HT1080 (cell line): ENCODE measurements at places on chromosomes 1 and 21. TPM values are rescaled to one million over a fixed set of nuclear protein-coding genes. Genes with fewer than 3 reads are reported as not detected.

The HES3 gene
- total RNA-seq: not detected in 2 replicates

The MYBPH gene
- not detected in 2 replicates for total RNA-seq

DNA sequence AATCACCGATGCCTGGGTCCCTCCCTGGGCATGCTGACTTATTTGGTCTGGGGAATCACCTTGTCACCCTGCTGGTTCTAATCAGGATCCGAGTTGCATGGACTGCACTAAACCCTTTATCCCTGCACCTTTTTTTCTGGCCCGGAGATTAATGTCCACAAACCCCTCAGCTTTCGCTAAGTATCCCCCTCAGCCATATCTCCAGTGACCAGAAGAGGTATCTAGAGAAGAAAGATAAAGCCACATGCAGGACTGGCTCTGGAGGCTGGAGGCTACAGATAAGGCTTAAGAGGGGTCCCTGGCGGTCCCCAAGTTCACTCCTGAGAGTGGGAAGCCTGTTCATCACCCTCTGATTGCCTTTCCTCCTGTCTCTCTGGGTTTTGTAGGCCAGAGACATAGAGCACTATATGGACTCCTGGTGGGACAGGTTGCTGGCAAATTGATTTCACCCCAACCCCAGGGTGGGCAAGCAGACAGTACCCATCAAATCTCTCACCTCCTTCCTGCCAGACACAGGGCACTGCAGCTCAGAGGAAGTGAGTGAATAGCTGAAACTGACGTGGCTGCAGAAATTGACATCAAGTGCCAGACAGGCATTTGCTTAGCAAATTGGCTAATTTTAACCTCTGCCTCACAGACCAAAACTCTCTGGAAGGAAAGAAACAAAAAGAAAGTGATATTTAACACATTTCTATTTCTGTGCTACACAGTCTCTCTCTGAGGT is 38.8 kb downstream of the HMGB4 start:
- peak; percentile 38 for DNase-seq

DNA sequence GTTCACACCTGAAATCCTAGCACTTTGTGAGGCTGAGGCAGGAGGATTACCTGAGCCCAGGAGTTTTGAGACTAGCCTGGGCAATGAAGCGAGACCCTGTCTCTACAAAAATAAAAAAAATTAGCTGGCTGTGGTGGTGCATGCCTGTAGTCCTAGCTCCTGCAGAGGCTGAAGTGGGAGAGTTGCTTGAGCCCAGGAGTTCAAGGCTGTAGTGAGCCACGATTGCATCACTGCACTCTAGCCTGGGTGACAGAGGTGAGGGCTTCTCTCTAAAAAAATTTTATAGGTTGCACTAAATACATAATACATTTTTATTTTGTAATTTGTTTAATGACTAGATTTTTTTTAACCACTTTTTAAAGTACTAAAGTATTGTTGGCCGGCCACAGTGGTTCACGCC is 6.1 kb downstream of the PARK7 start:
- no peak for DNase-seq

The AIM2 gene
- 1.2 and 3.2 TPM in 2 replicates for total RNA-seq

The AUNIP gene
- 12.8 and 15.8 TPM in 2 replicates for total RNA-seq

The KLHDC9 gene
- total RNA-seq: 0.51 and 1.0 TPM in 2 replicates

DNA sequence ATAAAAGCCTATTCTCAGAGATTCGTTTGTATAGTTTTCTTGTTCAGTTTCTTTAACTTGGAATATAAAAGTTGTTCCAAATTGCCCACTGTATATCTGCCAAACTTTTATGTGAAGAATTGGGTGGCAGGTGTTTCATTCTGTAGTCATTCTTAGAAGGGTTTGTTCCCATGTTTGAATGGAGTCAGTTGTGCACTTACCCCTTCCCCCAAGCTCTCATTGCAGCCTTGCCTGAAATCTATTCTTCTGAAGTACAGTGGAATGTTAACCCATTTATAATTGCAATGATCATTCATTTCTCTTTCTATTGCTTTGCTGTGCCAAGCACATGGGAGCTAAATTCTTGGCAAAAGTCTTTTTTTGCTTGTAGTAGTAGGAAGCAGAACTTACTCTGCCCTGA is 375.3 kb upstream of the C1orf87 start:
- DNase-seq: no peak

The RNF186 gene
- total RNA-seq: not detected in 2 replicates

DNA sequence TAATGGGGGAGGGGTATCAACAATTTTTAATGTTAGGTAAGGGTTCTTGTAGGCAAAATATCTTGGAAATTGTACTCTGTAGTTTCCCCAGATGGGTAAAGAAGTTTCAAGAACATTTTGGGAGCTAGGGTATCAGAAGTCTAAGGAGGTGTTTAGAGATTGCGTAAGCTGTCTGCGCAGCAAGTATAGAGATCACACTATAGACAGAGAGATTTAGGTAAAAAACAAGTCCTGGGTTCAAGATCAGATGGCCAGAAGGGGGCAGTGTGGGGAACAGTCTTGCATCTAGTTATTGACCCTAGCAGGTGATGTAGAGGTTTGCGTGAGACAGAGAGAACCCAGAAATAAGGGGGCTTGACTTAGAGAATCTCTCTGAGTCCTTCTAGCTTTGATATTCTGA is 80.8 kb downstream of the S1PR1 start:
- no peak for DNase-seq

The RNU1-1 gene
- total RNA-seq: under 0.01 TPM in 1 of 2 replicates, not detected in the other

The OR2G6 gene
- total RNA-seq: not detected in 2 replicates

DNA sequence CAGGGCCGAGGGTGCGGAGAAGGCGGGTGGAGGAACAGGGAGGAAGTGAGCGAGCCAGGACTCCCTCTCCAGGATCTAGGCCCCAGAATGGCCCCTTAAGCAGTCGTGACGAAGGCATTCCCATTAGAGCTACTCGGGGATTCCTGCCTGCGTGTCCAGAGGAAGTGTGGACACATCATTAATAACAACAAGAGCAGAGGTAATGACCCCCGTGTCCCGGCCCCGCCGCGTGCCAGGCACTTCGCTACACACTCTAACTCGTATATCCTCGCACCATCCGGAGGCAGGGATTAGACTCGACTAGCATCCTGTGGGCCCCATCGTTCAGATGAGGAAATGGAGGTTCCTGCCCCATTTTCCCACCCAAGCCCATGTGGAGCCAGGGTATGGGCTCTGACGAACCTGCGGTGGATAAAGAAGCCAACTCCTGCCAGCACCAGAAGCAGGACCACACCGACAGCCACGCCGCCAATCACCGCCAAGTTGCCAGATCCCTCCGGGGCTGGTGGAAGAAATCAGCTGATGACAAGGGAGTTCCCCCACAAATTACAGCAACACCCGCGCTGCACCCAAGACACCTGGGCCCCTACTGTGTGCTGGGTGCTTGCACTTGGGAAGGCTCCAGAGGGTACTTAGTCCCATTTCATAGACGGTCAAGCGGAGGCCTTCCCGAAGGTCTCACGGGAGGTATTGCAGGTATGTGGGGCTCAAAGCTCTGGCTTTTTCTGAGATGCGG is 21.6 kb downstream of the EPHA2 start:
- DNase-seq: no peak

The S100A9 gene
- not detected in 2 replicates for total RNA-seq

DNA sequence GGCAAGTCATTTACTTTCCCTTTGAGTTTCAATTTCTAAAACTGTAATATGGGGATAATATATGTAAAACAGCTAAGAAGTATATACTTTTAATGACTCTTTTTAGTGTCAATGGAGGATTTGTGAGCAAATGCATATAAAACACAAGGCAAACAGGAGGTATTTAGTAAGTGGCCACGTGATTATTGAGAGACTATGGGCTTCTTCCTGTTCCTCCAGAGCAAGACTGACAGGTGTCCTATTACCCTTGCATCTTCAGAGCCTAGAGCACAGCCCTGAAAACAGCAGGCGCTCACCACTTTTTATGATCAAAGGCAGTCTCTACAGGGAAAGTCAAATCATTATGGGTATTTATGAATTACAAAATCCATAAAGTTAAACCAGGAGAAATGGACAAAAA is 941 bp upstream of the ROR1 start:
- no peak for DNase-seq

DNA sequence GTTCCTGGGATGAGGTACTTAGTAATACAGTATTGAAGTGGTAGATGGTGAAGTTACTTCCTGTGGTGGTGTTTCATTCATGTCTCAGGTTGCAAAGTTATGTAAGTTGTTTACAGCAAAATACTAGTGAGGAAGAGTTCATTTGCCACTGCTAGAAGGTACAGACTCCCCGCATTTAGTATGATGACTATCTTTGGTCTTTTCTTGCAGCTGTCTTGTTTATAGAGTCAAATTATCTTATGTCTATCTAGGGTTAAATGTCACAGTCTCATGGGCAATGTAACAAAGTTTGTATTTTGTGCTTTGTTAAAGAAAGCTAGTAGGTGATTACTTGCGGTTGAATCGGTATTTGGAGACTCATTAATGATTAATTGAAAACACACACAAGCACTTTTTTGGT is 50.2 kb downstream of the LRRC8D start:
- no peak for DNase-seq

- DNase-seq: no peak
Observed at GRCh38 chr21:16211339-16212303, 481.8 kb downstream of the USP25 start.

GRCh38 chr1:65174585-65174984 is 26.6 kb downstream of the AK4 start:
- DNase-seq: peak; percentile 97

The SLC22A15 gene
- total RNA-seq: 1.6 and 3.2 TPM in 2 replicates

- DNase-seq: no peak
Observed at GRCh38 chr1:59110271-59110670, 186.6 kb upstream of the FGGY start.

DNA sequence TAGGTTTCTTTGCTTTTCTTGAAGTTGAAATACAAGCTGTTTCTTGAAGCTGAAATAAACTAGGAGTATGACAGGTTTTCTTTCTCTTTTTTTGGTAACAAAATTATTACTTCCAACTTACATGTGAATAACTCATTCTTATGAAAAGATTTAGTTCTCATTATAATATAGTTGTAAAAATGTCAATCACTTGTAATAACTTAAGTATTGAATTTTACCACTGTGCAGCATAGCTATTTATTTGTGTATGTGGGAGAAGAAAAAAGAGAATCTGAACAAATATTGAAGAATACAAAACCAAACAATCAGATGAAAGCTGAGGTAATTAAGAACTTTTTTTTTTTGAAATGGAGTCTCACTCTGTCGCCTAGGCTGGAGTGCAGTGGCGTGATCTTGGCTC is 11.1 kb downstream of the CLIC4 start:
- no peak for DNase-seq

- DNase-seq: no peak
Observed at GRCh38 chr21:42250422-42251403, 31.8 kb downstream of the ABCG1 start.

The ITGB2 gene
- total RNA-seq: 1.6 and 1.8 TPM in 2 replicates

DNA sequence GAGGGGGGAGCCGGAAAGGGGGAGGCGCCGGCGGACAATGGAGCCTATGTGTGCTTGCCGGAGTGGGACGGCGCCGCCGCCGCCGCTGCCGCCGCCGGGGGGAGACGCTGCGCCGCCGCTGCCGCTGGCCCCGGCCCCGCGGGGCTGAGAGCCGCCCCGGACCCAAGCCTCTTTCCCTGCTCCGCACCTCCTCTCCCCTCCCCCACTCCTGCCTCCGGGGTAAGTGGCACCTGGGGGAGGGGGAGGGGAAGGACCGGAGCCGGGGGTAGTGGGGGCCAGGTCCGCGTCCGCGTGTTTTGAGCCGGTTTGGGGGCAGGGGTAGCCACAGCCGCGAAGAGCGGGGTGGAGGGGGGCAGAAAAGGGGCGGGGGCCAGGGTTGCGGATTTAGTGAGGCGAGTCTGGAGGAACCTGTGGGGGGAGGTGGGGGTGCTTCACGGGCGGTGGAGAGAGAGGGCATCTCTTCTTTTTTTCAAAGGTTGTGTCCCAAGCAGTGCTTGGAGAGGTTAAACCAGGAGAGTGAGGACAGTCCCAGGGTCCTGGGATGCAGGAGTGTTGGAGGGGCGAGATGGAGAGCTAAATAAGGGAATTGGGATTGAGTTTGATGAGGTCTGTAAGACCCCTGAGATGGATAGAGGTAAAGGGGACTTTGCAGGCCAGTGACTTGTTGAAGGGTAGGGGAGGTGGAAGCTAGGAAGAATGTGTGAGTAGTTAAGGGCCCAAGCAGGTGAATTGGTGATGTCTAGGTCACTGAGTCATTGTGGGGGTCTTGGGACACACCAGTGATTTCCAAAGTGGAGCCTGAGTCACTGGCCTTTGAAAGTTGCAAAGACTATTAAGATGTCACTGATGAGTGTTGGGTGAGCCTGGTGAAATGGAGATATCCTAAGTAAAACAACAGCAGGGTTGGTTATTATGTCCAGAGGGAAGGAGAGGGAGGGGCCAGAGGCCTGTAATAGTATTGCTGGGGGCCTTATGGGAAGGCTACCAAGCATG is 59.1 kb downstream of the BCL9 start:
- DNase-seq: peak; percentile 58

The GFI1 gene
- 2.2 and 3.7 TPM in 2 replicates for total RNA-seq

DNA sequence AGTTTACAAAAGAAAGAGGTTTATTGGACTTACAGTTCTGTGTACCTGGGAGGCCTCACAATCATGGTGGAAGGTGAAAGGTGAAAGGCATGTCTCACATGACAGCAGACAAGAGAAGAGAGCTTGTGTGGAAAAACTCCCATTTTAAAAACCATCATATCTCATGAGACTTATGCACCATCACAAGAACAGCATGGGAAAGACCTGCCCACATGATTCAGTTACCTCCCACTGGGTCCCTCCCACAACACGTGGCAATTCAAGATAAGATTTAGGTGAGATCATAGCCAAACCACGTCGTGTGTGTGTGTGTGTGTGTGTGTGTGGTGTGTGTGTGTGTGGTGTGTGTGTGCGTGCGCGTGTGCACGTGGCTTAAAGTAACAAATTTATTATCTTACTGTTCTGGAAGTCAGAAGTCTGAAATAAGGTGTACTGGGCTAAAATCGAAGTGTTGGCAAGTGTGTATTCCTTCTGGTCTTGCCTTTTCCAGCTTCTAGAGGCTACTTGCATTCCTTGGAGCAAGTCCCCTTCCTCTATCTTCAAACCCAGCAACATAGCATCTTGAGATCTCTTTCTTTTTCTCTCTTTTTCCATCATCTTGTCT is 48.1 kb upstream of the MPC2 start:
- DNase-seq: peak; percentile 15

- DNase-seq: no peak
Observed at GRCh38 chr1:189275796-189276195, 1201.9 kb downstream of the BRINP3 start.

The ZYG11A gene
- 0.35 and 0.47 TPM in 2 replicates for total RNA-seq
